ENCODE measurements at places on chromosomes 7 and 10.

DNA sequence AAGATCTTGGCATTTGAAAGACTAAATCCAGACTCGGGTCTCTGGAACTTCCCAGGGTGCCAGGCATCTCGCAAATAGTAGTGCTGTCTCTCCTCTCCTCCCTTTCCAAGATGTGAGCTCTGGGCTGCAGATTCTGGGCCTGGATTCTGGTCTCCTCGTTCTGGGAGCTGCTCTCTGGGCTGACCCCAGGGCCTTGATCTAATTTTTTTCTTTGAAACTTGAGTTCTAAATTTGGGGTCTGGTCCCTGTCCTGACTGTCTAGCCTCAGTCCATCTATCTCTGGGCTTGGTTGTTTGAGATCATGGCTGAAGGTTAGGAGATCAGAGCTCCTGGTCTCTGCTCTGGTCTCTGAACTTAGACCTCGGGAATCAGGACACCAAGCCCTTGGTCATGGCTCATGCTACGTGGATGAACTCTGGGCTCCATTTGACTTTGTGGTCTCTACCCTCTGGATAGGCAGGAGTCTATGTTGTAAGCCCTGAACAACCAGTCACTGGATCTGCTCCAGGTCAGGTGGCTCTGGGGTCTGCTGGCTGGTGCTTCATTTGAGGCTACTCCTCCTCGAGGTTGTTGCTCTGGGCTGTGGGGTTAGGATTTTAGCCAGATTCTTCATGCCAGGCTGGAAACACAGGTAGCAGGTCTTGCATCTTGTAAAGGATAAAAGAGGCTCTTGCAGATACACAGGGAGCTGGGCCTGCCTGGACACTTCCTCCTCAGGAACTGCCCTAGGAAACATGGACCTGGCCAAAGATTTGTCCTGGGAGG is 8.0 kb upstream of the MBL2 start:
- no peak for DNase-seq

DNA sequence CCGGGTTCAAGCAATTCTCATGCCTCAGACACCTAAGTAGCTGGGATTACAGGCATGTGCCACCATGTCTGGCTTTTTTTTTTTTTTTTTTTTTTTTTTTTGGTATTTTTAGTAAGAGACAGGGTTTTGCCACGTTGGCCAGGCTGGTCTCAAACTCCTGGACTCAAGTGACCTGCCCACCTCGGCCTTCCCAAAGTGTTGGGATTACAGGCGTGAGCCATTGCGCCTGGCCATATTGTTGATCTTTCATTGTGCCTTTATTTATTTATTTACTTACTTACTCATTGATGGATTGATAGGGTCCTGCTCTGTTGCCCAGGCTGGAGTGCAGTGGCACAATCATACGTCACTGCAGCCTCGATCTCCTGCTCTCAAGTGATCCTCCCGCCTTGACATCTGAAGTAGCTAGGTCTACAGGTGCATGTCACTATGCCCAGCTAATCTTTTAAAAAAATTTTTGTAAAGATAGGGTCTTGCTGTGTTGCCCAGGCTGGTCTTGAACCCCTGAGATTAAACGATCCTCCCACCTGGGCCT is 30.4 kb downstream of the SVIL start:
- no peak for DNase-seq

- no peak for DNase-seq
These were observed 35.4 kb upstream of the TSPAN13 start for GRCh38 chr7:16718111-16718656.

DNA sequence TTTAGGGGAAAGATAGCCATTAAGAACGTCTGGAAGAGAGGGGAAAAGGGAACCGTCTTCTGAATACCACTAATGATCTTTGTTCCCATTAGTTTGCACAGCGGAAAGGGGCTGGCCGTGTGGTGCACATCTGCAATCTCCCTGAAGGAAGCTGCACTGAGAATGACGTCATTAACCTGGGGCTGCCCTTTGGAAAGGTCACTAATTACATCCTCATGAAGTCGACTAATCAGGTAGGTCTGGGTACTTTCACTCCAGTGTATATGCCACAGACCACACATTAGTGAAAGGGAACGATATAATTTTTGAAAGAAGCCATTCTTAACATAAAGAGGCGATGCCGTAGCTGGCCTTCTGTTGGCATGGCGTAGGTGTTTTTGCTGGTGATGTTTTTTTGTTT is 74.3 kb upstream of the PDCD4 start:
- DNase-seq: no peak

- DNase-seq: no peak
These were observed 32.2 kb upstream of the UTF1 start for GRCh38 chr10:133197786-133198185.

GRCh38 chr10:102616066-102616770 is 28.1 kb upstream of the TRIM8 start:
- no peak for DNase-seq

GRCh38 chr7:123622660-123623386 is 21.2 kb downstream of the ASB15 start:
- DNase-seq: no peak

DNA sequence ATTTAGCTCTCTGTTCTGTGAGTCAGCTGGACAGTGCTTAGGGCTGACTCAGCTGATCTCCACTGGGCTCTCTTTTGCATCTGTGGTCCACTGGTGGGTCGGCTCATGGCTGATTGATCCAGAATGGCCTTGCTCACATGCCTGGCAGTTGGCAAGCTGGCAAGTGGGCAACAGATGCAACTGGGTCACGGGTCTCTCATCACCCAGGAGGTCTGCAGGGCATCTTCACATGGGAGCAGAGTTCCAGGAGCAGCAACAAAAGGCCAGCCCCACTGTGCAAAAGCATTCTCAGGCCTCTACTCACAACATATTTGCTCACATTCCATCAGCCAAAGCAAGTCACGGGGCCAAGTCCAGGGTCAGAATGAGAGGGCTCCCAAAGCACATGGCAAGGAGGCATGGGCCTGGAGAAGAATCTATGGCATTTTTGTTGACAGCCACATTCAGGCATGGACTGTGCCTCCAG is 98.8 kb downstream of the OAT start:
- DNase-seq: no peak

DNA sequence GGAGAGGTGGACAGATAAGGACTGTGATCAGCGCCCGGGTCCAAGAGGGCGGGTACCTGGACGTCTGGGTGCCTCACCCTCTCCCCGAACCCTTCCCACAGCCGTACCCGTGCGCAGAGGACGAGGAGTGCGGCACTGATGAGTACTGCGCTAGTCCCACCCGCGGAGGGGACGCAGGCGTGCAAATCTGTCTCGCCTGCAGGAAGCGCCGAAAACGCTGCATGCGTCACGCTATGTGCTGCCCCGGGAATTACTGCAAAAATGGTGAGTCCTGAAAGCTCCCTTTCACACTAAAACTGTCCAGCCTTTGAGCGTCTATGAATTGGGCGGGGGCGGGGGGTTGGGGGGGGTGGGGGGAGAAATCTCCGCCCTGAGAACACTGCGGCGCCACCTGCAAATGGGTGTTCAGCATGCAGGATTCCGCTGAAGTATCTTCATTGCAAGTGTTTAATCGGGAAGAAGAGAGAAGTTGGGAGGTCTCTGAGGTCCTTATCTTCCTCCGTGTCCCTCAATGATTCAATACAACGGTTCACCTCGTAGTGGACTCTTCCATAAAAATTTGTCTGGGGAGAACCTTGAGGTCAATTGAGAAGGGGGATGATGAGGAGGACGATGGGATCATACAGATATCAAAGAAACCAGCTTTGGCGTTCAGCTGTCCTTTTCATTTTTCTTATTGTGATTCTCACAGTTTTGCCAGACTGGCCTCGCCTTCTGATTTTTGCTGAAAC is 906 bp downstream of the DKK1 start:
- peak; percentile 37 for DNase-seq

- peak; percentile 42 for DNase-seq
These were observed 17.6 kb upstream of the ELN start for GRCh38 chr7:74010407-74010806.

GRCh38 chr7:24213311-24213710 is 70.7 kb upstream of the NPY start:
- DNase-seq: no peak

GRCh38 chr10:103678178-103678526 is 177.2 kb downstream of the SH3PXD2A start:
- peak; percentile 98 for DNase-seq

GRCh38 chr7:125492521-125492920 is 562.9 kb upstream of the POT1 start:
- no peak for DNase-seq

- peak; percentile 94 for DNase-seq
These were observed 30.2 kb upstream of the ANKRD2 start for GRCh38 chr10:97542169-97543024.

Measured in fibroblast of skin of right quadriceps (primary cell).